ENCODE measurements at places on chromosomes 13 and 19. TPM values are rescaled to one million over a fixed set of nuclear protein-coding genes. Genes with fewer than 3 reads are reported as not detected.

- DNase-seq = no peak
Measured at GRCh38 chr19:16641695-16642094, 13.7 kb upstream of the MED26 start.

- DNase-seq = no peak
Measured at GRCh38 chr13:40875583-40875982, 86.2 kb downstream of the SLC25A15 start.

ZNF468 gene
- total RNA-seq = 23.0 TPM

GARIN5A gene
- 0.29 TPM for total RNA-seq
